ENCODE measurements at places on chromosomes 2 and 18.

DNA sequence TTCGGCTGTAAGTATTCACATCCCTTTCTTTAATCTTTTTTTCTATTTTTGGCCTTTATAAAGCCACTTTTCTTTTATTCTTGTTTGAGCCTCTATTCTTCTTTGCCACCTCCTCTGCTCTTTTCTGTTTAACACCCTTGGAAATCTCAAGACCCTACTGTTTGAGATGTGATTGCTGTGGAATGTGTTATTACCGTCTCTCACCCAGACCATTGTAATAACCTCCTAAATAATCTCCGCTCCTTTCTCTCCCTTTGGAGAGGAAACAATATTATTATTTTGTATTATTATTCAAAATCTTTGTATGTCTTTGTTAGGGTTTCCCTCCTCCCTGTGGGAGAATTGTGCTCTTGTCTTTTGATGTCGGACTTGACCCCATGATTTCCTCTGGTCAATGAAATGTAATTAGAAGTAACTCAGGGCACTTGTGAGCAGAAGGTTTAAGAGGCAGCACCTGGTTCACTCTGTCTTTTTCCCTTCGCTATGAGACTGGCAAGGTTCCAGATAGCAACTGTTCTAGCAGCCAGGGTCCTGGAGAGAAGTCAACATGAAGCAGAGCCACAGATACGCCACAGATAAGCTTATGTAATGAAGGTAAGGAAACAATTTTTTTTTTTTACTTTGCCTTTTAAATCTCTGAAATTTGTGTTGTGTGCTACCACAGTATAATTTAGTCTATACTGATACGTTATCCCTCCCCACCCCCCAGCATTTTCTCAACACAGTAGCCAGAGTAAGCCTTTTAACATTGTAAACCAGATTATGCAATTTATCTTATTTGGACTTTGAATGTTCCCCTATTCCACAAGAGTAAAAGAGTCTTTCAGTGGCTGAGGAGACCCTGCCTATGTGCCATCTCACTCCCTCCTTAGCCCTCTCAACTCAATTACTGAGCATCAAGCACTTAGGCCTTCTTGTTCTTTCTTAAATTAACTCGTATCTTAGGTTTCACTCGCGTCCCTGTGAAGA lies 601.2 kb upstream of the ZNF804A start:
- DNase-seq = no peak

- DNase-seq = peak; percentile 47
Observed at GRCh38 chr2:46298522-46299353, 1.5 kb downstream of the EPAS1 start.

- DNase-seq = no peak
Observed at GRCh38 chr2:7031547-7032245, 114.5 kb downstream of the RNF144A start.

- peak; percentile 48 for DNase-seq
Observed at GRCh38 chr2:1625281-1626001, 118.9 kb downstream of the PXDN start.

DNA sequence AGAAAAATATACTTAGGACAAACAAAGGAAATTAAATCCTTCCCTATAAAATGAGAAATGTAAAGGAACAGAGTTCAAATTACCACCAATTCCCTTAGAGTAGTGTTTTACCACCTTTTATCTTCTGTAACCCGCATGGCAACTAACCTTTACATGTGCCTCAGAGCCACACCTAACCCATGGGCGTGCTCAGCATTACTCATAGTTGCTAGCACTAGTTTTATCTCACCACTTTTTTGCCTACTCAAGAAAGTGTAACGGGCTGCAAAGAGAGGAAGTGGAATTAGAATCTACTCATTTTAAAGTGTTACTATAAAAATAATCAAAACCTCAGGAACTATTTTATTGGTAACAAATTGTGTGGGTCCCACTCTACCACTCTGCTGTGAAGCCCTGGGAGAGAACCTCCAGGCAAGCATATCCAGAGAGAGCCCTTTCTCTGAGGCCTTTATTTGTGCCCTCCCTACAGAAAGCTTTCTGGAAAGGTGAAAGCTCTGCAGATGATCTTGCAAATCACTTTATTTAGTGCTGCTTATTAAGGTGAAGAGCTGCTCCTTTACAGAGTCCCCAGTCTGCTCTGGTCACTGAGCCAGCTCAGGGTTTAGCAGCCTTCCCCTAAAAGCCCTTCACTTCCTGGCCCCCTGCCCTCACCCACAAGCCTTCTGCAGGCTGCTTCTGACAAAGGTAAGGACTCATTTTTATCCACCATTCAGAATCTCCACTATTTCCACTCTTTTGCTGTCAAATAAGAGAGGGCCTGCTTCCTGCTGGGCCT lies 98.8 kb downstream of the TRABD2A start:
- peak; percentile 9 for DNase-seq

- no peak for DNase-seq
Observed at GRCh38 chr2:143071185-143071876, 57.9 kb upstream of the ARHGAP15 start.

- DNase-seq = no peak
Observed at GRCh38 chr2:201831469-201831868, 25.1 kb downstream of the CDK15 start.

DNA sequence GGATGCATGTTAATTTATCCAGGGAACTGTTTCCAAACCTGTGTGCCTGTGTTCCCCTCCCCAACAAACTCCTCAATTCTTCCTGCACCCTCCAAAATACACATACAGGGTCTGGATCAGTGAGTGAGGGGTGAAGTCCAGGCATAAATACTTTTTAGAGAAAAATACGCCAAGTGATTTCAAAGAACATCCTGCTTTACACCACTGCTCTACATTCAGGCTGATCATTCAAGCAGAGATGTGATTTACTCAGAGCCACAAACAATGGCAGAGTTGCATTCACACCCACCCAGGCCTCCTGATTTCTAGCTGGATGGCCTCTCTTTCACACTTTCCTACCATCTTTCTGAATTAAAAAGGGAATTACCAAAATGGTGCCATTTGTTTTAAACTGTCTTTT lies 289.5 kb upstream of the SLC14A2 start:
- DNase-seq = no peak

DNA sequence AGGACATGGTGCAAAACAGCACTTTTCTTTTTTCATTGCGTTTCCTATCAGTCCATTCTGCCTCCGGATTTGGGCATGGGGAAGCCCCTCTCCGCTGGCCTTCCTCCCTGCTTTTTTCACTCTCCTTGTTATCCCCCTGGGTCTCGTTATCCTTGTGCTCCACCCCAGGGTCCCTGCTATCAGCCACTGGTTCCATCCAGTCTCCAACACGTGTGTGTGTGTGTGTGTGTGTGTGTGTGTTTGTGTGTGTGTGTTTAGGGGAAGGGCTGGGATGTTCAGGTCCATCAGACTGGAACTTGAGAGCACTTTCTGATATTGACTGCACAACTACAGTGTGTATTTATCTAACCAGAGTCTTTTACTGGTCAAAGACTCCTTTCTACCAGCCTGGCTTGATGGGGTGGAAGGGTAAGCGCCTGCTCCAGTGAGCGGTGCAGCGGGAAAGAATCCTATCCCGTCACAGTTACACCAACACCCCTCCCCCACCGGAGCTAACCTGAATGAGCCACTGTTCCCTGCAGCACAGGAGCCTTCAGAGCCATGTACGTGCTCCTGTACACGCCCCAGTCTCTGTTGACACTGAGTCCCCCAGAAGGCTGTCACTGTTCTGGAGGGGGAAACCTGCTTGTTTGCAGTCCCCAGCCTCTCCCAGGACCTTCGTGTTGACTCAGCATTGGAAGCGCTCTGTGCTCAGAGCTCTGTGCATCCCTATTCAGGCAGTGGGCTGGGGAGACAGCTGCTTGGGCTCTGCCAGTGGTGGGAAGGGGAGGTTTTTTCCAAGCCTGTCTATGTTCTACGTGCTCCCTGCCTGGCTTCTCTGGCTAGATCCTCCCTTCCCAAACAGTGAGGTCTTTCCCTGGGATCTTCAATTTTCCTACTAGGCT lies 4.6 kb downstream of the INHA start:
- DNase-seq = no peak

DNA sequence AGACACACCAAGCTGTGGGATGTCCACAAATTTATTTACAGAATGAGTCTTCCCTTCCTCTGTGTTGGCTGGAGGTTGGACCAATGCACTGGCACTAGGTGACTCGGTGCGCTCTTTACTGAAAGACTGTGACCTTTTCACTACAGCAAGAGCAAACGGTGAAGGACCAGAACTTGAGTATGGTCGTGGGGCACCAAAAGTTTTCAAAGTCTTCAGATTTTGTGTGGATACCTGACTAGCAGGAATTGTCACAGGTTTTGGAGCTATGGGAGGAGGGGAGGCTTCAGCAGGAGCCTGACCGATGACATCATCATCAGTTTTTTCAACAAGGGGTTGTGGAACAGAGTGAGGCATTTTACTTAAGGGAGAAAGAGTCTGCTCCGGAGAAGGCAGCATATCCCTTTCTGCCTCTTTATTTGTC lies 73.0 kb upstream of the GRB14 start:
- DNase-seq = no peak

DNA sequence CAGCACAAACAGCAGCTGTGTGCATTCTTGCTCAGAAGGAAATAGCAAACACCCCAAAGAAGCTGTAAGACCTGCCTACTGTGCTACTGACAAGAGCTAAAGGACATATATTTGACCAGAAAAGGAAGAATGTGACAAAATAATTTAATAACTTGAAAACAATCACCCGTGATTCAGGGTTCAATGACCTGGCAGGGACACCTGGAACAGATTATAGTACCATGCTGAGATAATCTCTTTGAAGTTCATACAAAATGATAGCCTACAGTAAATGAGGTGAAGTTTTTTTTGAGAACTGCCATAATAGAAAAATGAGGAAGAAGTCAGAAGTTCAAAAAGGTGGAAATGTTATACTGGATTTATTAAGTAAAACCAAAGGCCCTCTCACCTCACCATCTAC lies 324.8 kb upstream of the GULP1 start:
- no peak for DNase-seq

DNA sequence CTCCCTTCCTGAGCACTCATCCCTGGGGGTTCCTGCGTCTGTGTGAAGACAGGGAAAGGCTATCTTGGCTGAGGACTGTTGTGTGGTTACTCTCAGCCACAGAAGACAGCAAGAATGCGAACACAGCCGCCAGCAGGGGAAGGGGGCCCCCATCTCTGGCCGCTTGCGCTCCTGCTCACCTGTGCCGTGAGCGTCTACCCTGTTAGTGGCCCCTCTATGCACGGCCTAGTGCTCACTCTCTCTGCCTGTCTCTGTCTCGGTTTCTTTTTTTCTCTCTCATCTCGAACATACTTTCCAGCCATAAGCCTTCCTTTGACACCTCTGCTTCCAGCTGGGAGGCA lies 206.7 kb upstream of the APCDD1 start:
- no peak for DNase-seq

DNA sequence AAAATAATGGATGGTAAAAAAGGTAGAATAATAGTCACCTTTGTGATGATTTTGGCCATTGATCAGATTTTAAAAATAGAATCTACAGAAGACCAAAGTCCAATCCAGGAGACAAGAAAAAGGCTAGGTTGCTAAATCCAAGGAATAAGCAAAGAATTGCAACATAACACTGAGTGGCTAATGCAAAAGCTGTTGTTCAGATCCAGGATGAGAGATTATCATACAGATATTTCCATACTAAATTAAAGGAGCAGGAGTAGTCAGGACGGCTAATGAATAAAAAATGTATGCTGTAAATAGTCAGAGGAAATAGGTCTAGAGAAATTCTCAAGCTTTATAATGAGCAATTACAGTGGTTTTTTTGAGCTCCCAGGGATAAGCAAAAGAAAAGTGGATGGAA lies 745.9 kb upstream of the ACVR2A start:
- DNase-seq = no peak

- no peak for DNase-seq
Observed at GRCh38 chr2:210250622-210251021, 25.4 kb upstream of the ACADL start.

DNA sequence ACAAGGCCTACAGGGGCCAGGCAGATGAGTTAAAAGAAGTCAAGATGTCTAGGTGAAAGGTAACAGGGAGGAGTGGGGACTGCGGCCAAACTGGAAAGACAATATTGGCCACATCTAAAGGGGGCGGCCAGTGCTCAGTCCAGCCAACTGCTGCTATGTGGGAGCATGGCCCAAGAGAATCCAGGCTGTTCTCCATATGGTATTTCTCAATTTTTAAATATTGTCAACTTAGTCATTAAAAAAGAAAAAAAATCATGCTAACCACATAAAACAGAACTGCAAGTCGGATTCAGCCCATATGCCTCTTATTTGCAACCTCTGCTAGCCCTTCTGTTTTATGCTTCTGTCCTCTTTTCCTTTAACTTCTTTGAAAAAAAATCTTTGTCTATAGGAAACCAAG lies 14.8 kb downstream of the TRABD2A start:
- no peak for DNase-seq

GRCh38 chr2:127320067-127320466 lies 26.1 kb upstream of the ERCC3 start:
- no peak for DNase-seq

DNA sequence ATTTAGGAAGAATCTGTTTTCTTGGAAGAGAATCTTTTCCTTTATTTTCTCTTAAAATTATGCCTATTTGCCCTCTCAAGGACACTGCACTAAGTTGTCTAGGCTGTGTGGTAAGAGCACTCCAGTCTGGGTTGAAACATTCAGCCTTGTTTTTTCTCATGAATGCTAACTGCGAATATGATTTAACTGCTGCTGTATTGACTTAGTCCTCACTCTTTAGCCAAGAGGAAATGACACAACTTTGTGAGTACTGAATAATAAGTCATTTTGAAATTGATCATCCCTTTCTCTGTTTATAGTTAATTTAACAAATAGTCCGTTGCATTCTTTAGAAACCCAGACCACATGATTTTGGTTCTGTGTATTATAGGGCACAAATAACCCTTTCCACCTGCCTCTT lies 4.5 kb upstream of the RND3 start:
- DNase-seq = no peak

- no peak for DNase-seq
Observed at GRCh38 chr2:136932700-136933099, 167.4 kb downstream of the THSD7B start.

GRCh38 chr2:105671156-105671555 lies 73.6 kb upstream of the NCK2 start:
- DNase-seq = peak; percentile 78

DNA sequence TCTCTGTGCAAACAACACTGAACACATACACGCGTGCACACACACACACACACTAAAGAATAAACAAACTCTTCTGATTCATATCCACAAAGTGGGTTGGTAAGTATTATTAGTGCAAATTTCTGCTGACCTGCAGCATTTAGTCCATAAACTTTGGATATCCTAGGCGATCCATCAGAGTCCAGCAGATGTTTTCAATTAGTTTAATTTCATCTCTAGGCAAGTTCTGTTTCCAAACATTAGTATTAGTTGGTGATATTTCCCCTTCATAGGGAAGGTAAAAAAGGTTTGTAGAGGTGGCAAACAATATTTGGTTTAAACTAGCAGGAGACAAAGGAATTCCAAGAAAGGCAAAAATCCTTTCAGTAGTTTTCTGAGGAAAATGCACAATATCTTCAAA lies 5.7 kb downstream of the DSEL start:
- no peak for DNase-seq

- no peak for DNase-seq
Observed at GRCh38 chr2:33033606-33034081, 86.9 kb downstream of the LTBP1 start.

- no peak for DNase-seq
Observed at GRCh38 chr2:154974041-154974440, 275.5 kb downstream of the KCNJ3 start.

Data from MG63 (cell line).